ENCODE measurements at places on chromosomes 1 and 21.

DNA sequence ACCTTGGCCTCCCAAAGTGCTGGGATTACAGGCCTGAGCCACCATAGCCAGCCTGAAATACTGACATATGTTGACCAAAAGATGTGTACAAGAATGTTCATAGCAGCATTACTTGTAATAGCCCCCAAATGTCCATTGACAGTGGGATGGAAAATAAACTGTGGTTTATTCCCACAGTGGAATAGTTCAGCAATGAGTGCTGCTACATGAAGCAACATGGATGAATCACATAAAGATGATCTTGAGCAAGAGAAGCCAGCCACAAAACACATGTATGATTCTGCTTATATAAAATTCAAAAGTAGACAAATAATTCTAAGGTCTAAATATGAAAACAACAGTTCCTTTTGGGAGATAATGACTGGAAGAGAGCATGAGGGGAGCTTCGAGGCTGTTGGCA is 9.1 kb upstream of the CREG1 start:
- DNase-seq: no peak

DNA sequence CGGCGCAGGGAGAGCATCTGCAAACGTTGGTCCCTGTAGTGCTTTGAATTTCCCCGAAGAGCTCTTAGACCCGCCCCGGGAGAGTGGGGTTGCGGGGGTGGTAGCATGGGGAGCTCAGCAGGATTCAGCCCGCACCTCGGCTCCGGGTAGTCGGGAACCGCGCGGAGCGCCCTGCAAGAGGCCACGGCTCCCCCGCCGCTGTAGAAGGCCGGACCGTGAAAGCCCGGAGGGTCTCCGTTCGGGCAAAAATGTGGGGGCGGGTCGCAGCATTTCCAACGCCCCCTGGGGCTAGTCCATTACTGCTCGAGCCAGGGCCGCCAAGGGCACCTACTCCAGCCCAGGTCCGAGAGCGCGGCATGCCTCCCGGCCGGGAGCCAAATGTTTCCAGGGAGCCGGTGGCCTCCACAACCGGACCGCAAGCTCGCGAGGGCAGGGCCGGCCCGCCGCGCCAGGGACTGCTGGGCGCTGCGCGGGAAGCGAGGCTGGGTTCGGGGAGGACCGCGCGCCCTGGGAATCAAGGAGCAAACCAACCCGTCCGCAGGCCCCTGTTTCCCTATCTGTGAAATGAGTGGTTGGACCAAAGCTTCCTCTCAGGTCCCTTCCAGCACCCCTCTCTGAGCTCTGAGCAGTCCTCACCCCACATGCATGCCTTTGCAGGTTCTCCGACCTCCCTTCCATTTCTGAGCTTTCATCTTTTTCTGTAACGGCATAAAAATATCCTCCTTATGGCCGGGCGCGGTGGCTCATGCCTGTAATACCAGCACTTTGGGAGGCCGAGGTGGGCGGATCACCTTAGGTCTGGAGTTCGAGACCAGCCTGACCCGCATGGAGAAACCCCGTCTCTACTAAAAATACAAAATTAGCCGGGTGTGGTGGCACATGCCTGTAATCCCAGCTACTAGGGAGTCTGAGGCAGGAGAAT is 775 bp upstream of the TMEM63A start:
- DNase-seq: no peak

- DNase-seq: no peak
These were observed 6.5 kb downstream of the ENO1 start for GRCh38 chr1:8871965-8872399.

DNA sequence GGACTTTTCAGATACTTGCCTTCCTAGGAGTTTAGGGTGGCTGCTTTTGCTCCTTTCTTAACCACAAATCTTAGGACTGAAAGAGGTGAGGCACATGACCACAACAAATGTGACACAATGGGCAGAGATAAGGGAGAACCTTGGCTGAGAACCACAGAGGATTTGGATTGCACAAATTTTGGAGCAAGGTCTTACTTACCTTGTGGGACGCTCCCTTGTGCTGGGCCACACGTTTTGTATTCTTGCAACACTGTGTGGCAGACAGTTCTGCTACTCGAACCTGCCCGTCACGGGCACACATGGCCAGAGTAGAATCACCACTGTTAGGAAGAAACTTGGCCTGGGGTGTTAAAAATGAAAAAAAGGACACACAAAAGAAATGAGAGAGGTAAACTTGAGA is 23.9 kb downstream of the DCAF8 start:
- DNase-seq: no peak

DNA sequence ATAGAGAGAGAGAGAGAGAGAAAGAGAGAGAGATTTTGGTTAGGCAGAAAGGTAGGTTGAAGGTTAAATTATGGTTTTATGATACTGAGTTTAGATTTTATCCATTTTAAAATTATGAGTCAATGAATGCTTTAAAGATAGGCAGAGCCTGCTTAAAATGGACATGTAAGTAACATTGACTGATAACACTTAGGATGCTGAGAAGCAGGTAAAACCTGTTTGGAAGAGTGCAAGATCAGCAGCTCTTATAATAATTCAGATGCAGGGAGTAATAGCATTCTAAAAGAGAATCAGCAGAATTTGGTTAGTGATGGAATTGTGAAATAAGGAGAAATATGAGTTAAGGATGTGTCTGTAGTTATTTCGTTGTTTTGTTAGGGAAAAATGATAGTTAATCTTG is 446.6 kb downstream of the PLA2G4A start:
- DNase-seq: no peak

DNA sequence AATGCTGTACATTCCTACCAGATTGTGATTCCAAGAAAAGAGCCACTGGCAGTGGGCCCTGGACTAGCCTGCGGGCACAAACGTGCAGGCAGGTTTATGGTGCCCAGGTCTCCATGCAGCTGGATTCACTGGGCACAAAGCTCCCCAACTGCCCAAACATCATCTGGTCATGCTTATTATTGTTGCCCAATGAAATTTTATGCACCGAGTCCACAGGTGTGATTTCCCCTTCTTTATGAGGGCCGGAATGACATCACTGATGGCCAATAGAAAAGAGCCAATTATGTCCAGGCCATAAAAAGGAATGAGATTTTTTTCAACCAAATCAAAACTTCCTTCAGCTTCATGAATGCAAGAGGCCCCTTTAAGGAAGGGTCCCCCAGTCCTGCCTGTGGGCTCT is 66.2 kb downstream of the ERI3 start:
- DNase-seq: no peak

DNA sequence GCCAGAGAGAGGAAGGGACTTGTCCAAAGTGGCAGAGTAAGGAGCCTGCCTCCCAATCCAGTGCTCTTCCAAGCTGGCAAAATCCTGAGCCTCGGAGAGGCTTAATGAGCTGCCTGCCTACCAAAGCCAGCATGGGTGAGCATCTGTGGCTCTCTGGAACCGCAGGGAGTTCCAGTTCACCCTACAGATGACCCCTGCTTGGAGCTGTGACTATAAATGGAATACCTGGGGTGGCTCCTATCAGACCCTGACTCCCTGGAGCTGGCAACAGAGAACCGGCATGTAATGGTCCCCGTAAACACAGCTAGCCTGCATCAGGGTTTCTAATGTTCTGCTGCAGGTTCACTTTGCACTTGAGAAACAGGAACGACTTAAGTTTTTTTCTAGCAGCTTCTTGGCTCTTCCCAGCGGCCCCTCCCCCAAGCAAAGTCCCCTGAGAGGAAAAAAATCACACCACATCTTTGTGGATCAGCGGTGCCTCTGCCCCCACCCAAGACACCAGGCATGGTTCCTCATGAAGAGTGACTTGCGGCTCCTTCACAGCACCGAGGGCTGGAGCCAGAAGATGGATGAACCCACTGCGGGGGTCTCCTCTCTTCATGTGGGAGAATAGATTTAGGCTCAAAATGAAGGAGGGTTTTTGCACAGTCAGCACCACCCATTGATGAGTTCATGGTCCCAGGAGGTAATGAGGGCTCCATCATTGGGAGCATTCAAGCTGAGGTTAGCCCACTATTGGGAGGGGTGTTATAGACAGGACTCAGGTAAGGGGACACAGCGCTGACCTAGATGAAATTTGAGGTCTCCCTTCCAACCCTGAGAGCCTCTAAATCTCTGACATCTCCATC is 79.0 kb downstream of the SYT2 start:
- no peak for DNase-seq

- no peak for DNase-seq
These were observed 6.0 kb downstream of the EPHA8 start for GRCh38 chr1:22569269-22569668.

Measured in stimulated activated CD4-positive, alpha-beta T cell treated with anti-CD3 and anti-CD28 coated beads, TNF-alpha, amount 100 ng/mL, for 4 hours (primary cell).